ENCODE measurements at places on chromosomes 2 and 18. TPM values are rescaled to one million over a fixed set of nuclear protein-coding genes. Genes with fewer than 3 reads are reported as not detected.

DNA sequence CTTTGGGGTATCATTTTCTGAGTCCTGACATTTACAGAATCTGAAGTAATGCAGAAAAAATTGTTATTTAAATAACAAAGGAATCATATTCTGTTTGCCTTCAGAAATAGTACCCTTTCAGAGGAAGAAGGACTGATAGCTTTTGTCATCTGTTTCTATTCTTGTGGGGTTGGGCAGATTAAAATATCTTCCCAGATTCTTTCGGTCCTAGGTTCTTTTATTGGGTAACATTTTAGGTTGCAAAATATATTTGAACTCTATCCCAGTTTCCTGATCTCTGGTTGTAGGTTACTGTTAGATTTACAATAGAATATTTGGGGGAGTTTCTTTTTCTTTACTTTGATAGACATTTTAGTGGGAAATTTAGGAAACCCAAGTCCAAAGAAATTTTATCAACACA is 550.5 kb downstream of the SPAG16 start:
- H3K4me3 ChIP-seq, result no peak overlapping the region
- no peak for DNase-seq
- no peaks in the 10 kb centered on the region for H3K4me1 ChIP-seq
- no peak overlapping the region for H3K27ac ChIP-seq
- H3K36me3 ChIP-seq, result no peaks in the 10 kb centered on the region

The IL37 gene
- total RNA-seq, result not detected

DNA sequence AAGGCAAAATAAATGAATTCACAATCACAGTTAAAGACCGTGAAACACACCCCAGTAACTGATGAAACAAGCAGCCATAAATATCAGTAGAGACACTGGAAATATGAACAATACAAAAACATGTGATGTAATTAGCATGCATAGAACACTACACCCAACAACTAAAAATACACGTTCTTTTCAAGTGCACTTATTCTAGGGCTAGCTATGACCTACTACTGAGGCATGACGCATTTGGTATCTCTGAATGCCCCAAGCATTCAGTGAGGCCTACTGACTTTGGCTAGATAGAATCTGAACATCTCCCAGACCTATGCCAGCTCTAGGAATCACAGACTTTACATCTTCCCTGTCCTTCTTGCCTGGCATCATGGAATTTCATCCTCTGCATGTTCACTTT is 450.0 kb upstream of the ID2 start:
- H3K27ac ChIP-seq, result no peak overlapping the region
- no peaks in the 10 kb centered on the region for H3K27me3 ChIP-seq
- no peak overlapping the region for H3K4me3 ChIP-seq
- no peaks in the 10 kb centered on the region for H3K4me1 ChIP-seq
- H3K36me3 ChIP-seq, result no peaks in the 10 kb centered on the region

The ANKRD30BL gene
- not detected for total RNA-seq

DNA sequence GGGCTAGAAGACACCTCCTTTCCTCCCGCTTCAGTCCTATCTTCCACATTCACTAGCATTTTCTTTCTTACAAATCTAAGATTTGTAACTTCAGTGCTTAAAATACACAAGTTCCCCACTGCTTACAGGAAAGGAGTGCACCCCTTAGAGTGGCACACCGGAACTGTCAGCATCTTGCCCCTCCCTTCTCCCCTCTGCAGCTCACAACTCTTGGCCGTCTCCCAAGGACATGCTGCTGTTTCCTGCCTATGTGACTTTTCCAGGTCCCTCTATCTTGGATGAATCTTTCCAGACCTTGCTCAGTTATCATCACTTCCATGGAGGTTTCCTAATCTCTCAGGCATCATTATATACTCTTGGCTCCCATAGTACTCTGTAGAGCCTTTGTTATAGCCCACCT is 334.8 kb downstream of the CELF4 start:
- no peaks in the 10 kb centered on the region for H3K4me1 ChIP-seq
- no peaks in the 10 kb centered on the region for H3K36me3 ChIP-seq
- no peaks in the 10 kb centered on the region for H3K27me3 ChIP-seq
- no peak overlapping the region for H3K4me3 ChIP-seq
- H3K27ac ChIP-seq, result no peak overlapping the region

The TRIB2 gene
- 66.9 TPM for total RNA-seq

- H3K4me3 ChIP-seq, result no peak overlapping the region
- DNase-seq, result no peak
- H3K4me1 ChIP-seq, result no peaks in the 10 kb centered on the region
- no peaks in the 10 kb centered on the region for H3K36me3 ChIP-seq
- H3K27ac ChIP-seq, result no peak overlapping the region
- no peaks in the 10 kb centered on the region for H3K27me3 ChIP-seq
Observed at GRCh38 chr2:202023198-202023903, 10.3 kb upstream of the FZD7 start.

DNA sequence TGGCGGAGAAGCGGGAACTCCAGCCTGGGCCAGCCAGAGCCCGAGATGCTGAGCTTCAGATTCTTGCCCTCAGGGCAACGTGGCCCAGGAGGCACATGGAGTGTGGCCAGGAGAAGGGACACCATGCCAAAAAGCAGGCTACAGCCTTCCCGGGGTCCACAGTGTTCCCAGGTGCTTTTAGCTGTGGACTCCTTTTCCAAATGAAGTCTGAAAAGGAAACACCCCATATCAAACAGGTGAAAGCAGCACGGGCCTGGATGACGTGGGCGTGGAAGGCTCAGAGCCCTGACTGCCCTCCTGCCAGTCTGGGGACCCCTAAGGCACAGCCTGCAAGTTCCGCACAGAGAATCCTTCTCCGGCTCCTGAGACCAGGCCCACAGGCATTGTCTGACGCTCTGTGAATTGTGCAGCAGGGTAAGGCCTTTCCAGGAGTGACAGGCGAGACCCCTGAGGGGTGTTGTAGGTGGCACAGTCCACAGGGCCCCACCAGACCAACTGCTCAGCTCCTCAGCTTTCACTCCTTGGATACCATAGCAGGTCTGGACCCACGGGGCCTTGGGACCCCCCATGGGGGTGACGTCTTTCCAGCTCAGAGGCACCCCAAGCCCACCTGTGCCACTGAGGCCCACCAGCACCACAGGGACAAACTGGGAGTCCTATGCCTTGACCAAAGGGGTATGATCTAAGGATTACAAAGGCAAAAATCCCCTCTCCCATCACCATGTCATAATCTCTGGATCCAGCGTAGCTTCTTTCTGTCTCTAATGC is 69.6 kb upstream of the RAB6C start:
- H3K27me3 ChIP-seq, result no peaks in the 10 kb centered on the region
- no peaks in the 10 kb centered on the region for H3K36me3 ChIP-seq
- DNase-seq, result no peak
- H3K4me1 ChIP-seq, result no peaks in the 10 kb centered on the region

The MYCN gene
- total RNA-seq, result 0.16 TPM
